Stimulated activated CD8-positive, alpha-beta memory T cell treated with anti-CD3 and anti-CD28 coated beads, Interleukin-7, amount 100 ng/mL, for 1 hour (primary cell): ENCODE measurements at places on chromosomes 1 and 21.

GRCh38 chr1:42692911-42693310 lies 10.7 kb downstream of the YBX1 start:
- no peak for DNase-seq

DNA sequence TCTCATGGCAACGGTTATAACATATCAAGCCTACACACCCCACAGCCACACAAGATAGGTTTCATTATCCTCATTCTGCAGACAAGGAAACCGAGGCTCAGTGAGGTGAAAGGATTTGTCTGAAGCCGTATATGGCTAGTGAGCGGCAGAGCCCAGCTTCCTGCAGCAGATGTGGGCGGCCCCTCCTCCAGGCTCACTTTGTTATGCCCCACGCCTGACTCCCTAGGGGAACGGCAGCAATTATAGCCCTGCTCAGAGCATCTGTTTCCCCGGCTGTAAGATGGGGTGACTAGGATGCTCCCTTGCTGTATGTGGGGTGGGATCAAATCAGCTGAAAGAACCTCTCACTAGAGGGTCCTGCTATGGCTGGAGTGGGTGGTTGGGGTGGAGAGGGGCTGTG lies 22.1 kb downstream of the GRHL3 start:
- DNase-seq, result no peak

GRCh38 chr1:198598796-198599321 lies 40.0 kb upstream of the PTPRC start:
- no peak for DNase-seq

DNA sequence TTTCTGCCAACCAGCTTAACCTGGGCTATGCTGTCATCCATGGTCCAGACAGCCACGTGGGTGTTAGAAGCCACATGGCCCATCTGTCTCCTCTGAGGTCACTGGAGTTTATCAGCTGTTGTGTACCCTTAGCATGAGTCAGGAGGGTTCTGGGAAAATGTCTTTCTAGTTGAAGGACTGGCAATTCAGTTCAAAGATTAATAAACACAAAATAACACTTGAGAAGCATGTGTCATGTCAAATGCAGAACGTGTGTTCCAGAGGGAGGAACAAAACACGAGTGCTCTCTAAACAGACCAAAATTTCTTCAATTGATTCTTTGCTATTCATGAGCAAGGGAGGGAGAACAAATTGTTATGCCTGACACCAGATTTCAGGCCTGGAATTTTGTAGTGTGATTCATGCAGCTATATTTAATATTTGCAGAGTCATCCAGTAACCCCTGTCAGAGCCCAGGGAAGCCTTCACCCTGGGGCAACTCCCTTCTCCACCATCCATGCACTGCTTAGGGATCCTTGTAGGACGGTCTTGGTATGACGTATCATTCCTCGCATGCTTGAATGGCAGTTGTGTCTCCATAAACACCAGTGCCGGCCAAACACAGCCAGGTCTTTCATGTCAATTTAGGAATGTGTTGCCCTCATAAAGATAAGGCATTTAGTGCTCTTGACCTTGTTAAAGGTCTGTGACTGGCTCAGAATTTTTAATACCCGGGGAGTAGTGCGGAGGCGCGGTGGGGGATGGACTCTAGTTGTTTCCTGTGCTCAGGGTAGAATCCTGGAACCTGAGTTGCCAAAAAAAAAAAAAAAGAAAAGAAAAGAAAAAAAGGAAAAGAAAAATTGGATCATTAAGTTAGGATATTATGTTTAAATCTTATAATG lies 27.7 kb upstream of the DYRK1A start:
- no peak for DNase-seq

- no peak for DNase-seq
These were observed 248.1 kb upstream of the RAB4A start for GRCh38 chr1:229022595-229023333.

- no peak for DNase-seq
These were observed 8.7 kb downstream of the PLXNA2 start for GRCh38 chr1:208235356-208235981.

DNA sequence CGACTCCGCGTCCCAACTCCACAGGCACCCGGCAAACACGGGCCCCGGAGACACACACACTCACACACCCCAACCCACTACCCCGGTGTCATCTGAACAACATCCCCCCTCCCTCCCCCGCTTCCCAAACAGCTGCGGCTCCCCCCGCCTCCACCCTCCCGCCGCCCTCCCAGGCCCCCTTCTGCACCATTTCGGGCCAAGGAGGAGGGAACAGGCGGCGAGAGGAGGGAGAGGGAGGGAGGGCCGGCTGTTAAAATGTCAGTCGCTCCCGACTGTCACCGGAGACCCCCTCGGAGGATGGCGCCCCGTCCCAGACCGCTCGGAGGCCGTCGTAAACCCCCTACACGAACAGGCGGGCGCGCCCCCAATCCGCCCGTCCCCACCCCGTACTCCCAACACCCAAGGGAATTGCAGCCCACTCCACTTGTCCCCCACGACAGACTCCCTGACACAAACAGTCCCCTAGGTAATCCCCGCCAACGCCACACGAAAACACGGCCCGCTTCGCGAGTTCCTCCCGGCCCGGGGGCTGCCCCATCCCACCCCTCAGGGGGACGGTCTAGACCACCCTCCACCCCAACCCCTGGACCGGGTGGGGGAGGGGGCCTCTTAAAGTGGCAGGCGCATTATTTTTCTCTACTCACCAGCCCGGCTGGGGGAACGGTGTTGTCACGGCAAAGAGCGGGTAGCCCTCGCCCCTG lies 583 bp downstream of the MEF2D start:
- no peak for DNase-seq

DNA sequence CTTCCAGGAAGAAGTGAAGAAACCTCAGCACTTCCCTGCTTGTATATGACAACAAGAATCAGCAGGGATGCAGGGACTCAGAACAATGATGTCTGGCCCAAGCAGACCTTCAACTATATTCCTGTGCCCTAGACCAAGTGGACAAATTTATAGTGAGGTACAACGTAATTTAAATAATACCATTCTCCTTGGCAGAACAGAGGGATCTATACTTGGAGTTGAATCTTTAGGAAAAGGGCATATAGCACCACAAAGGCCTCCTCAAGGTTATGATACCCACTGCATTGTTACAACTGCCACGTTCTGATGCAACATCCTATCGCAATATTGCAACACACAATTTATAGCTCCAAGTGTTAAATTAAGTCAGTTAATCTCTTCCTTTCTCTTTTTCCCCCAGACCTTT lies 29.1 kb upstream of the GFI1 start:
- no peak for DNase-seq

- no peak for DNase-seq
These were observed 975.7 kb upstream of the PRMT6 start for GRCh38 chr1:106080608-106081325.

GRCh38 chr1:59438058-59438560 lies 141.2 kb downstream of the FGGY start:
- DNase-seq, result no peak

- DNase-seq, result no peak
These were observed 104.7 kb downstream of the JAK1 start for GRCh38 chr1:64861611-64862010.

DNA sequence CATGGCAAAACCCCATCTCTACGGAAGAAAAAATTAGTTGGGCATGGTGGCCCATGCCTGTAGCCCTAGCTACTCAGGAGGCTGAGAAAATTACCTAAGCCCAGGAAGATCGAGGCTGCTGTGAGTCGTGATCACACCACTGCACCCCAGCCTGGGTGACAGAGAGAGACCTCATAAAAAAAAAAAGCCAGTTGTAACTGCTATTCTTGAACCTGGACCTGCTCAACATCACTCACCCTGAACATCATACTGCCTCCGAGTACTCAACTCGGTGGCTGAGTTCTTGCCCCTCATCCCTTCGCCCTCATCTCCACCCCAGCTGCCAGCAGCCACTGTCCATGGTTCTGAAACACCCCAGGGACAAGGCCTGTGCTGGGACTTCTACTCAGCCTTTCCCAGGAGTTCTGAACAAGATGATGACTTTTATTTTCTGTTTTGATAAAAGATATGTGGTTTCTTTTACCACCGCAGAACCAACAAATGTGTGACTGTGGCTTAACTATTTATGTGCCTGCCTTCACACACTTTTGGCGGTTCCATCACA lies 5.4 kb upstream of the DISP3 start:
- DNase-seq, result no peak

DNA sequence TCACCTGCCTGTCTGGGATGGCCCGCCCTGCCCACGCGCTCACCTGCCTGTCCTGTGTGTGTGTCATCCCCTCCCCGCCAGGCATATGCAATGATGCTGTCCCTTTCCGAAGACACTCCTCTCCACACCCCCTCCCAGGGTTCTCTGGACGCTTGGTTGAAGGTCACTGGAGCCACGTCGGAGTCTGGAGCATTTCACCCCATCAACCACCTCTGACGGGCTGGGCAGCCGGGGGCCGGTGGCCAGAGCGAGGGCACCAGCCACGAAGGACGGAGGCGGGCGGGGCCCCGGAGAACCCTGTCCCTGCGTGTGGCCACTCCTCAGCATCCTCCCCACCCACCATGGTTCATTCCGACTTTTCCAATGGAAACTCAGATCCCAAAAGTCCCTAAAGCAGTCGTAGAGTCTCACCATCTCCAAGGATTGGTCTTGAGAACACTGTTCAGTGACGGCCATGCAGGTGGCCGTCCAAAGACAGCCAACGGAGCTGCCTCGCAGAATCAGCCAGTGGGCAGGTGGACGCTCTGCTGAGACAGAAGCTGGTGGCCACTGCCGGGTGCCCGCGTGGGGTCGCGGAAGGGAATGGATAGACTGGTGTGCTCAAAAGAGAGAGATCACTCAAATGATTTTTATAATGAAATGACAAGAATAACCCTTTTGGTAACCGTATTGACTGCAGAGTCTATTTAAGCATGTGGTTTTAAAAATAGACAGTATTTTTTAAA lies 20.7 kb upstream of the ARHGEF16 start:
- DNase-seq, result no peak

GRCh38 chr1:58590019-58590418 lies 13.0 kb upstream of the TACSTD2 start:
- DNase-seq, result no peak

DNA sequence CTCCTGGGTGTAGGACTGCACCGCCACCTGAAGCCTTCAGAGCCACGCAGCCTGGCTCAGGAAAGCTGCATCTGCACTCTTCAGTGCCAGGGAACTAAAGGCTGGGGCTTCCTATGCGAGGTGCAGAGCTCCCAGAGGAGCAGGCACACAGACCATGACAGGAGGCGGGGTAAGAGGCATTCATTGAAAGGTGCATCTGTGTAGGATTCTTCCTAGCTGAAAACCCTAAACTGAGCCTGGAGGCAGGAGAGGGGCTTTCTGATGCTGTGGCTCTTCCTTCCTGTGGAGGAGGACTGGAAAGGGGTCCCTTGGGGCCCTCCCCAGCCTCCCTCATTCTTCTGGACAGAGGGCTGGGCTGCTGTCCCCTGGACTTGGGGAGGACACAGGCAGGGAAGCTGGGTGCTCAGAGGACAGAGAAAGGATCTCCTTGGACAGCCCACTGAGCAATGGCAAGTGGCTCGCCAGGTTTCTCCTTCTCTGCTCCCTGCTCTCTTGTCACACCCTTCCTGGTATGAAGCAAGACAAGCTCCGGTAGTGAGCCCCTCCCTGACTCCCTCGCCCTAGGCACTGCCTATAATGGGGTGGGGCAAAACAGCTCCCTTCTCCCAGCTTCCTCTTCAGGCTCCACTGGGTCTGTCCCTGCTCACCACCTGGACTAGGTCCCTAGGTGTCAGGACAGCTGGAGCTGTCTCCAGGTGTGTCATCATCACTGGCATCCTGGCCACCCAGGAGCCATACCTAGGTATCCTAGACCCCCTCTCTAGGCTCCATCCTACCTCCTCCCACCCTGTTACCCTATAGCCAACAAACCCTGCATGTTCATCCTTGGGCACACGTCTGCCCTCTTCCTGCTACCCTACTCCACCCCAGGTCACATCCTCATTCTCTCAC lies 20.0 kb downstream of the S100A6 start:
- no peak for DNase-seq

- no peak for DNase-seq
These were observed 724 bp upstream of the ANKRD35 start for GRCh38 chr1:145886390-145886789.

GRCh38 chr21:38639571-38640354 lies 141.5 kb upstream of the ERG start:
- no peak for DNase-seq
